Right renal cortex interstitium (tissue), 3 donors: ENCODE measurements at places on chromosomes 4 and X. TPM values are rescaled to one million over a fixed set of nuclear protein-coding genes. Genes with fewer than 3 reads are reported as not detected.

LNX1 gene
- polyA plus RNA-seq, result 18.1 TPM

GRCh38 chr4:171582961-171583581 lies 230.1 kb upstream of the GALNTL6 start:
- no peak for DNase-seq

- no peak for DNase-seq
Measured at GRCh38 chr4:113375964-113376666, 326.7 kb downstream of the ANK2 start.

- no peak for DNase-seq
Measured at GRCh38 chrX:73867144-73867543, 304.1 kb downstream of the CHIC1 start.
